ENCODE measurements at places on chromosomes 5 and 9.

- H3K4me1 ChIP-seq = no peaks in the 10 kb centered on the region
- H3K4me3 ChIP-seq = no peak overlapping the region
- no peak for DNase-seq
- no peaks in the 10 kb centered on the region for H3K36me3 ChIP-seq
- no peaks in the 10 kb centered on the region for H3K27me3 ChIP-seq
Measured at GRCh38 chr5:90638878-90639277, 80.3 kb downstream of the ADGRV1 start.

DNA sequence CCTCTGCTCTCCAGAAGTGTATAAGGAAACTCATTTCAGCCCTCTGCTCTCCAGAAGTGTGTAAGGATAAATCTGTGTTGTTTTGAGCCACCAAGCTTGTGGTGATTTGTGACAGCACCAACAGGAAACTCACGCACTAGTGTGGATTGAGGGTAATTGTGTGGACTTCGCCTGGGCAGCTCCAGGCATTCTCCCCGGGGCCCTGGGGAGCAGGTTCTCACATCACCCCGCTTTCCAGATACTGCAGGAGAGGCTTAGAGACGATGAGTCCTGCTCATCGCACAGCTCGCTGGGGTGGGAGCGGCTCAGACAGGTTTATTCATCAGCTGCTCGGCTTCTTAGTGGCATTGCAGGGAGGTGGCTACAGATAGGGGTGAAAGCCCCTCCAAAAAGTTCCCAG is 38.4 kb upstream of the RNF130 start:
- no peak overlapping the region for H3K4me3 ChIP-seq
- H3K27me3 ChIP-seq = no peaks in the 10 kb centered on the region
- DNase-seq = no peak
- no peaks in the 10 kb centered on the region for H3K36me3 ChIP-seq
- no peak overlapping the region for H3K27ac ChIP-seq

DNA sequence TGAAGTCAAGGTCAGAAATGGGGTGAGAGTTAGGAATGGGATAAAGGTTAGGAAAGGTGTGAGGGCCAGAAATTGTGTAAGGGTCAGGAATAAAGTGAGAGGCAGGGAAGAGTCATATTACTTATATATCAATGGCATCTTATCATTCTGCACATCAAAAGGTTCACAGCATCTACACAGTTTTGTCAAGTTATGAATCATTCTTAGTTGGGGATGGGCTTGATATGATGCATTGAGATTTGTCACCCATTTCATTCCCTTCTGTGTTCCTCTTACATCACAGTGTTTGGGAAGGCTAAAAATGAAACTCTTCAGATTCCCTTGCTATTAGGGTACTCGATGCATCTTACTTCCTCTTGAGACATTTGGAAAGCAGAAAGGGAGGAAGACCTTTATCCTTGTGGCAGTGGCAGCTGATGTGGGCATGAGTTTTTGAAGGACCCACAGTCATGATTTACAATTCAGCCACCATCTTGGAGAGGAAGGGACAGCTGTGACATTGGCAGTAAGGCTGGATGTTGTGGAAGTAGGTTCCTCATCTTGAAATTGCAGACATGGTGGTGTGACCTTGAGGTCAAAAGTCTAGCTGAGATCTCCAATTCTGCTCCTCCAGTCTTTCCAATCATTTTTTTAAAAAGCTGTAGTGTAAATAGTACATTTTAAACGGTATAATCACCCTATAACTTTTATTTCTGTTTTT is 24.2 kb upstream of the NPR3 start:
- no peak for DNase-seq
- H3K4me3 ChIP-seq = no peak overlapping the region
- no peak overlapping the region for H3K27ac ChIP-seq
- H3K36me3 ChIP-seq = no peaks in the 10 kb centered on the region
- H3K27me3 ChIP-seq = no peaks in the 10 kb centered on the region

DNA sequence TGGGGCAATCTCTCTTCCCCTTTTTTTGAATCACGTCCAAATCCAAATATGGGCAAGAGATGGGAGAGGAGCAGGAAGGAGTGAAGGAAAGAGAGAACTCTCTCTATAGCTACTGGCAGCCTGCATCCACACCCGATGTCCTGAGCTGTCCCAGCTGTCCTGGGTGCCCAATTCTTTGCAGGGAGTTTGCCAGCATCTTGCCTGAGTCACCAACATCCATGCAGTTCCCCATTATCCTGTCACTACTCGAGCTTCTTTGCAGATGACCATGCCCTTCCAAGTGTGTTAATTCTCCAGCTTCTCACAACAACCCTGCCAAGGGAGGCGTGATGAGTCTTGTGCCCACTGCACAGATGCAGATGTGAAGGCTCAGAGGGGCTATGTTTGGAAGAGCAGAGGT is 127.1 kb downstream of the NSG2 start:
- no peaks in the 10 kb centered on the region for H3K27me3 ChIP-seq
- DNase-seq = no peak
- no peak overlapping the region for H3K4me3 ChIP-seq
- H3K27ac ChIP-seq = no peak overlapping the region

- no peak overlapping the region for H3K4me3 ChIP-seq
- peaks cover 62% of the 10 kb centered on the region for H3K36me3 ChIP-seq
- no peaks in the 10 kb centered on the region for H3K27me3 ChIP-seq
- no peak overlapping the region for H3K27ac ChIP-seq
- H3K4me1 ChIP-seq = no peaks in the 10 kb centered on the region
- no peak for DNase-seq
Measured at GRCh38 chr5:147613359-147613758, 103.5 kb upstream of the DPYSL3 start.

- H3K36me3 ChIP-seq = no peaks in the 10 kb centered on the region
- no peaks in the 10 kb centered on the region for H3K4me1 ChIP-seq
Measured at GRCh38 chr5:123033157-123033671, 3.3 kb downstream of the PPIC start.

All from Karpas-422 (cell line).